Astrocyte (in vitro differentiated cells and primary cell): ENCODE measurements at places on chromosomes 16 and 17.

DNA sequence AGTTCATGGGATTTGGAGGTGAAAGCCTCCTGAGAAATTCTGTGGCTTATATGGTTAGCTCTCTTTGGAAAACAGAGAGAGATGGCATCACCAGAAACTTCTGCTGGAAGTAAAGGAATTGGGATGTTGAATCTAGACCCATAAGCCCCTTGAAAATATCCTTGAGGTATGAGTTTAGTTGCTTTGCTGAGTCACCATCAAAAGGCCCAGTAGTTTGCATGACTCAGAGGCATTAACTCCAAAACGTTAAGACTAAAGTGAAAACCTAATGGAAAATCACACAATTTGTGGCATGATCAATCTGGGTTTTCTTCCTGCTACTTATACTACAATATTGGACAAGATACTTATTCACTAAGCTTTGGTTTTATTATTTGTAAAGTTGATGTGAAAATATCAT is 349.2 kb upstream of the SALL1 start:
- H3K4me3 ChIP-seq = no peak overlapping the region
- no peak overlapping the region for H3K27ac ChIP-seq
- H3K36me3 ChIP-seq = no peaks in the 10 kb centered on the region
- no peaks in the 10 kb centered on the region for H3K27me3 ChIP-seq
- no peaks in the 10 kb centered on the region for H3K4me1 ChIP-seq

GRCh38 chr17:32590974-32591373 is 104.2 kb downstream of the CDK5R1 start:
- no peaks in the 10 kb centered on the region for H3K27me3 ChIP-seq
- H3K36me3 ChIP-seq = no peaks in the 10 kb centered on the region
- H3K4me3 ChIP-seq = no peak overlapping the region
- H3K4me1 ChIP-seq = peaks cover 3% of the 10 kb centered on the region

DNA sequence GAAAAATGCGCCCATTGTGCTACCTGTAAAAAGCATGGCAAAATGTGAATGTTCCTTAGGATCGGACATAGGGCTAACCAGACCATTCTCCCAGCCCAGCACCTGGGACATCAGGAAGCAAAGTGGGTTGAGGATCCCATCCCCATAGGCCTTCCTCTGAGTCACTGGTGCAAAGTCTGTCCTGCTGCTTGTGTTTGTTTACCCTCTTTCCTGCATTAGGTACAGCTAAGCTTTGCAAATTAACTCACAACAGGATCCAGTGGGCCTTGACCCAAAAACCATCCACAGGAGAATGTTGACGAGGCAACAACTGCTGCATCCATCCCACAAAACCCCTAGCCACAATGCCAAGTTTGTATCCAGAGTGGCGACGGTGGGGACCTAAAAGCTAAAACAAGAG is 106.2 kb downstream of the GRIN2A start:
- H3K4me3 ChIP-seq = no peak overlapping the region
- H3K36me3 ChIP-seq = no peaks in the 10 kb centered on the region
- H3K4me1 ChIP-seq = peaks cover 31% of the 10 kb centered on the region
- no peak overlapping the region for H3K27ac ChIP-seq

DNA sequence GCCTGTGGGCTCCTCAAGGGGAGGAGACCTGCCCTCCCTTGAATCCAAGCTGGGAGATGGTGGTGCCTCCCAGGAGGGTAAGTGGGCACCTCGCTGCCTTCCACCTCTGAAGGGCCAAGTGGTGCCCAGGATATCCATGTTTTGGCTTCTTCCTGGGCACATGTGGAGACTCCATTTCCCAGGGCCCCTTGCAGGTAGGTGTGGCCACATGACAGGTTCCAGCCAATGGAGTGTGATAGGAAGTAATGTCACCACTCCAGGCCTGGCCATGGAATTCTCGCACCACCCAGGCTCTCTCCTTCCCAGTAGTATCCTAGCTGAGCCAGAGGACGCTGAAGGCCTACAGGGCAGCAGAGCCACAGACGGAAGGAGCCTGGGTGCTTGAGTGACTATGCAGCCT is 17.6 kb upstream of the PEMT start:
- DNase-seq = no peak
- no peaks in the 10 kb centered on the region for H3K36me3 ChIP-seq
- no peak overlapping the region for H3K27ac ChIP-seq
- peaks cover 11% of the 10 kb centered on the region for H3K4me1 ChIP-seq
- no peaks in the 10 kb centered on the region for H3K27me3 ChIP-seq
- H3K4me3 ChIP-seq = no peak overlapping the region

GRCh38 chr17:81566461-81567126 is 14.4 kb upstream of the FAAP100 start:
- peak; percentile 97 for DNase-seq
- peak overlapping the region; percentile 29 for H3K4me3 ChIP-seq
- H3K36me3 ChIP-seq = peaks cover 35% of the 10 kb centered on the region

DNA sequence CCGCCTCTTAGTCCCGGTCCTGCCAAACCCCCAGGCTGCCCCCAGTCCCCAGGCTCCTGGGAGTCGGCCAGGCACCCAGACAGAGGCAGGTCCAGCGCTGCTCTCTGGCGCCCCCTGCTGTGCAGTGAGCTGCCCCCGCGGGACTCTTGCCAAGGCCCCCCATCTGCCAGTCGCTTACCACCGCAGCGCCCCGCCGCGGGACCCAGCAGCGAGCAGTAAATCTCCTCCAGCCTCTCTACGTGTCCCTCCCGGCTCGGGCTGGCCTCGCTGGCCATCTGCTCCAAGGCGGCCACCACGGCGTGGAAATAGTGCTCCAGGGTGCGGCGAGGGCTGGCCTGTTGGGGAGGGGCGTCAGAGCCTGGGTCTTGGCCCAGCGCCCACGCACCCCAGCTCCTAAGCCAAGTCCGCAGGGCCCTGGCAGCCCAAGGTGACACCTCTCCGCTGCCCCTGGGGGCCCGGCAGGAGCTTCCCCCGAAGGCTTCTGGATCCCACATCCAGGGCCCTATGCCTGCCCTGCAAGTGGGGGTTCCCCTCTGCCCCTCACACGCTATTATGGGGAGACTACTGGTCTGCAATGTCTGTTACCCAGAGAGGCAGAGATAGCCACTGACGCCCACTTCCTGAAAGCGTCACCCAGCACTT is 33.7 kb upstream of the MFSD6L start:
- no peaks in the 10 kb centered on the region for H3K36me3 ChIP-seq
- H3K4me3 ChIP-seq = no peak overlapping the region

DNA sequence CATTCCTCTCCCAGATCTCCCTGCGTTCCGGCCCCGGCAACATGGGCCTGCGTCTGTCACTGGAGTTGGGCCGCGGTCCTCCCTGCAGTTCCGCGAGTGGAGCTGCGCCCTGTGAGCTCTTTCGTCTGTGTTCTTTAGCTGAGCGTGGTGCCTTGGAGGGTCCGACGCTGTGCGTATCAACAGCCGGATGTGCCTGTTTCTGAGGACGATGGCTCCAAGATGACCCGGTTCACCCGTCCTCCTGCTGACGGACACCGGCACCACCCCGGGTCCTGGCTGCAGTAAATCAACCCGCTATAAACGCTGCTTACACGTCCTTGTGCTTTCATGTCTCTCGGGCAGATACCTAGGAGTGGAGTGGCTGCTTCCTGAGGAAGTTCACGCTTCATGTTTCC is 44.8 kb upstream of the GNG13 start:
- no peak for DNase-seq
- no peaks in the 10 kb centered on the region for H3K27me3 ChIP-seq
- no peaks in the 10 kb centered on the region for H3K36me3 ChIP-seq
- no peak overlapping the region for H3K4me3 ChIP-seq
- H3K4me1 ChIP-seq = no peaks in the 10 kb centered on the region

DNA sequence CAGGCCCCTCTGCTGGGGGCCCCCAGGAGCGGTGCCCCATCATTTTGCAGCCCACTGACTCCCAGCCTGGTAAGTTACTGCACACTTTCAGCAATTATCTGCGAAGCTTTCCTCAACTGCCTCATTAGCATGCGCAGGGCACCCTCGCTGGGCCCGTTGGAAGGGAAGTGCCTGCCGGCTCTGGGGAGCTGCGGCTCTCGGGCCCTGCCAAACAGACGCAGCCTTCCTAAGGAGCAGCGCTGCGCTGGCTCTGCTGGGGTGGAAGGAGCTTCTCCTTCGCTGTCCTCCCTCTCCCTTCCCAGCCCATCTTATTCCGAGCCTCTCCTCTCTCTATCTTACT is 71.0 kb downstream of the RBBP6 start:
- peak overlapping the region; percentile 51 for H3K4me3 ChIP-seq
- H3K4me1 ChIP-seq = peaks cover 6% of the 10 kb centered on the region
- peak; percentile 22 for DNase-seq
- H3K36me3 ChIP-seq = no peaks in the 10 kb centered on the region
- H3K27ac ChIP-seq = no peak overlapping the region

DNA sequence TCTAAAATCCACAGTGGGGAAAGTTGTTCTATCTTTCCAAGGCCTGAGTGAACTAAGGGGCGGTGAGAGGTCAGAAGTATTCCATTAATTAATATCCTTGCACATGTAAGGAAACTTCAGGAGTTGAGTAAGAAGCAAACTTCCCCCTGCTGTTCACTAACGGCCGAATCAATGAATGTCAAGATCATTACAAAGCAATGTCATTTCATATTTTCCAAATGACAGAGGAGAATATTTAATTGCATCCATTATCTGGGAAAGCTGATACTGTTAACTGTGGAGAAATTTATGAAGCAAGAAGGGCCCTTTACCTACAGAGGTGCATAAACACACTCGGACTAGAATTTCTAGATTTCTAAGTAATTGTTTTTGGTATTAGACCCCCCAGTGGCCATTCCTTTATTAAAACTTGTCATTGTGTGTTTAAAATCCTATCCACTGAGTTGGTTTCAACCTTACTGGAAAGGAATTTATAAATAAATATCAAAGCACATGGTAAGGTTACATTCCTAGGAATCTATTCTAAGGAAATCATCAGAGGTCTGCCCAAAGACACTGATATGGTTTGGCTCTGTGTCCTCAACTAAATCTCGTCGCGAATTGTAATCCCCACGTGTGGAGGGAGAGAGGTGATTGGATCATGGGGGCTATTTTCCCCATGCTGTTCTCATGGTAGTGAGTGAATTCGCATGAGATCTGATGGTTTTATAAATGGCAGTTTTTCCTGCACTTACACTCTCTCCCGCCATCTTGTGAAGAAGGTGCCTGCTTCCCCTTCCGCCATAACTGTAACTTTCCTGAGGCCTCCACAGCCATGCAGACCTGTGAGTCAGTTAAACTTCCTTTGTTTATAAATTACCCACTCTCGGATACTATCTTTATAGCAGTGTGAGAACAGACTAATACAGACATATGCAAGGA is 20.4 kb upstream of the SMURF2 start:
- no peak overlapping the region for H3K4me3 ChIP-seq
- H3K36me3 ChIP-seq = no peaks in the 10 kb centered on the region
- H3K4me1 ChIP-seq = peaks cover 43% of the 10 kb centered on the region
- no peaks in the 10 kb centered on the region for H3K27me3 ChIP-seq
- peak overlapping the region; percentile 93 for H3K27ac ChIP-seq
- peak; percentile 92 for DNase-seq

DNA sequence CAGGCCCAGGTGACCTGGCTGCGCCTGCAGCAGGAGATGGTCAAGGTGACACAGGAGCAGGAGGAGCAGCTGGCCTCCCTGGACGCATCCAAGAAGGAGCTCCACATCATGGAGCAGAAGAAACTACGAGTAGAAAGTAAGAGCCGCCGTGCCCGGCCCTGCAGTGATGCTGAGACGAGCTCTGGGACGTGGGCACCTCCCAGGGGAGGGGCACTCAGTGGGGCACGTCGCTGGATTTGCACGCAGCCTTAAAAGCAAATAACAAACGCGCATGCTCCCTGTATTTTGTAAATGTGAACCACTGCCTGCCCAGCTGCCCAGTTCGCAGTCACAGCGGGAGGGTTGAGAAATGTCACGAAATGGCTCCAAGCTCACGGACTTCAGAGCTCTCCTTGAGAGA is 15.3 kb upstream of the GAA start:
- peaks cover 8% of the 10 kb centered on the region for H3K27me3 ChIP-seq
- no peaks in the 10 kb centered on the region for H3K36me3 ChIP-seq
- H3K27ac ChIP-seq = no peak overlapping the region
- H3K4me3 ChIP-seq = no peak overlapping the region

DNA sequence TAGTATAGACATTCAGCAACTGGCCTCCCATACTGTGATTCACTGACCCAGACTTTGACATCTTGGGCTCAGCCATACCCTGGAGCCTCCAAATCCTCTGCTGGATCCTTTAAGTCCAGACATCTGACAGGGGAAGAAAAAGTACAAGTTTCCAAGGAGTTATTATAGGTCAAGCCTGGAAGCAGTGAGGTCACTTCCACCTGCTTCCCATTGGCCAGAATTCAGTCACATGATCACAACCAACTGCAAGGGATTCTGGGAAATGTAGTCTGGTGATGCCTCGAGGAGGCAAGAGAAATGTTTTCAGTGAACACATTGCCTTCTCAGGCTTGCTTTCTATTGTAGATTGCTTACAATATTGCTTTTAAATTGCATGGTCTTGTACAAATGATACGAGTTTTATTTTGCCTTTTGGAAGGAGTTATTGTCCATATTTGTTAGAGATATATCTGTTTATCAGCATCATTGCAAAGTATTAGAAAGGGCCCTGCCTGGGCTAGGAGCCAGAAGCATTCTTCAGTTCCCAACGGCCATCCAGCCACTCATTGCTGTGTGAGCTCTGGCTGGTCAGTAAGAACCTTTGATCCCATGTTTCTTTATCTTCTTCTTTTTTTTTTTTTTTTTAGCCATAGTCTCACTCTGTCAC is 696.9 kb downstream of the WWOX start:
- H3K4me1 ChIP-seq = no peaks in the 10 kb centered on the region
- no peaks in the 10 kb centered on the region for H3K27me3 ChIP-seq
- H3K36me3 ChIP-seq = no peaks in the 10 kb centered on the region
- DNase-seq = no peak
- no peak overlapping the region for H3K27ac ChIP-seq

GRCh38 chr16:71626858-71627213 is 852 bp downstream of the MARVELD3 start:
- H3K4me1 ChIP-seq = peaks cover 6% of the 10 kb centered on the region
- H3K36me3 ChIP-seq = no peaks in the 10 kb centered on the region
- H3K27ac ChIP-seq = no peak overlapping the region
- peaks cover 16% of the 10 kb centered on the region for H3K27me3 ChIP-seq

DNA sequence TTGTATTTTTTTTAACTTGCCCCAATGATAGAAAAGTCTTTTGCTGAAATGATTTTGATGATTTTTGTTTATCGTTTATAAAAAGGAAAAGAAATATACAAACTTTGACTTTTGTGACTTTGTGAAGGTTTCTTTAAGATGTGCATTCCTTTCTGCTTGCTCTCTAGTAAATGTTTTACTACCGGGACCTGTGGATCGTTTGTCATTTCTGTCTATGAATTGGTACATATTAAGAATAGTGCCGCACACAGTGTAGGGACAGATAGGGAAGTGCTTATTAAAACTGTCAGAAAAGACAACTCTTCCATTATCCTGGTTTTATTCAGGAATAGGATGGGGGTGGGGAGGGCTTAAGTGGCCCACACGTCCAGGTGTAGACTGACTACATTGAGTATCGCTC is 8.1 kb upstream of the PSMC5 start:
- H3K36me3 ChIP-seq = peaks cover 87% of the 10 kb centered on the region
- DNase-seq = no peak
- H3K27me3 ChIP-seq = no peaks in the 10 kb centered on the region
- H3K4me1 ChIP-seq = no peaks in the 10 kb centered on the region
- H3K27ac ChIP-seq = no peak overlapping the region

GRCh38 chr17:57289130-57289529 is 32.8 kb downstream of the MSI2 start:
- H3K27ac ChIP-seq = no peak overlapping the region
- no peak for DNase-seq
- H3K27me3 ChIP-seq = no peaks in the 10 kb centered on the region
- no peaks in the 10 kb centered on the region for H3K36me3 ChIP-seq
- peaks cover 42% of the 10 kb centered on the region for H3K4me1 ChIP-seq
